Activated CD8-positive, alpha-beta T cell treated with anti-CD3 and anti-CD28 coated beads, Interleukin-2, amount 10 ng/mL, durations not matched to agents 7 days and 5 days (primary cell): ENCODE measurements at places on chromosomes 7 and 10. TPM values are rescaled to one million over a fixed set of nuclear protein-coding genes. Genes with fewer than 3 reads are reported as not detected.

Gene PAPSS2
- not detected for total RNA-seq

Gene GPNMB
- total RNA-seq = 0.21 TPM

Gene JAKMIP3
- total RNA-seq = 0.08 TPM

Gene SRI
- total RNA-seq = 117 TPM

Gene MYL10
- total RNA-seq = not detected

Gene SUN3
- total RNA-seq = 0.97 TPM

Gene GRID1
- not detected for total RNA-seq

Gene PRTFDC1
- total RNA-seq = 2.9 TPM
